ENCODE measurements at places on chromosomes 6 and 20.

DNA sequence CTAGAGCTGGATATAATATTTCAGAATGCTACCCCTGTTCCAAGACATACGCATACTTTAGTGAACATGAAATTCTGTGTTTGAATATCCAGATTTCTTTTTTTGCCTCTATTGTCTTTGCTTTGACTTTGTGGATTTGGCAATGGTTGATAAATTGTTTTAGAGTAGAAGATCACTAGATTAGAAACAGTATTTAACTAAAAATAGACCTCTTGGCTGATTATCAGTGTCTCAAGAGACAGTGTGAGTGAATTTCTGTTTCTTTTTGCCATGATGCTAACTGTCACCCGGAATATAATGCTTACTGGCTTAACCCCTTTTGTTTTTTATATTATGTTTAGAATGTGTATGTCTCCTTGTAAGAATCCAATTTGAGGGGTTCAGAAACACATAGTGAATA is 102.5 kb downstream of the PLCB1 start:
- DNase-seq, result no peak

DNA sequence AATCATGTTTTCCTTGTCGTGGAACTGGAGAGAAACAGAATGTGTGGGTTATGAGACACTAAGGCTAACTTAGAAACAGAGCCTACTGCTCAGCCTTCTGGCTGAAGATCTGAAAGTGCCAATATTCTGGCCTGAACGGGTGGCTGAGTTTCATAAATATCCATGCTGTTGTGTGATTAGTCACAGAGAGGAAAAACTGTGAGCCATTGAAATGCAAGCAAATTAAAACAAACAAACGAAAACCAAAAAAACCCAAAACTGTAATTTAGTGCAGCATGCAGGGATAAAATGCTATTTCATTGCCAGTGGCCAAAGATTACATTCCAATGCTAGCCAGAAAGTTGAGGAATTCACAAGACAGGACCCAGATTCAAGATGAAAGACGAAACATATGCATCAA is 315.1 kb downstream of the UBE3D start:
- no peak for DNase-seq

DNA sequence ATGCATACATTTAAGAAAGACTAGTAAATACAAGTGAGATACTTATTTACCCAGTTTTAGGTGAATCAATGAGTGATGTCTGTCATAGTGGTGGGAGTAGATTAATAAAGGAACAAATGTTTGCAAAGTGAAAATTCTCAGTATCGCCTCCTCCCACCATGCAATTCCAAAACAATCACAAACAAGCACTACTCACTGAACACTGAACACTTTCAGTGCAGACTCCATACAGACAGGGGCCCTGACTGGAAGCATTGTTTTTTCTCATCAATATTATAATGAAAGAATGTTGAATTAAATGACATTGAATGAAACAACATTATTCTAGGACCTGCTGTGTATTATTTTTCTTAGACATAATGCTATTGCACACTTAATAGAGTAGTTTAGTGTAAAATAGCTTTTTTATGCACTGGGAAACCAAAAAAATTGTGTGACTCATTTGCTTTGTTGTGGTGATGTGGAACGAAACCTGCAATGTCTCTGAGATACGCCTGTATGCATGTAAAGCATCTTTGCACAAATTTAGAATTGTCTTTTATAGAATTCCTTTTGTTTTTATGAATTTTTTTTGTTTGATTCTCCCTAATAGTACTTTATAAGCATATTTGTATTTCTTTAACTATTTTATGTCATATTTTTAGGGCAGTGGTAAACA is 317.5 kb downstream of the UTRN start:
- no peak for DNase-seq

DNA sequence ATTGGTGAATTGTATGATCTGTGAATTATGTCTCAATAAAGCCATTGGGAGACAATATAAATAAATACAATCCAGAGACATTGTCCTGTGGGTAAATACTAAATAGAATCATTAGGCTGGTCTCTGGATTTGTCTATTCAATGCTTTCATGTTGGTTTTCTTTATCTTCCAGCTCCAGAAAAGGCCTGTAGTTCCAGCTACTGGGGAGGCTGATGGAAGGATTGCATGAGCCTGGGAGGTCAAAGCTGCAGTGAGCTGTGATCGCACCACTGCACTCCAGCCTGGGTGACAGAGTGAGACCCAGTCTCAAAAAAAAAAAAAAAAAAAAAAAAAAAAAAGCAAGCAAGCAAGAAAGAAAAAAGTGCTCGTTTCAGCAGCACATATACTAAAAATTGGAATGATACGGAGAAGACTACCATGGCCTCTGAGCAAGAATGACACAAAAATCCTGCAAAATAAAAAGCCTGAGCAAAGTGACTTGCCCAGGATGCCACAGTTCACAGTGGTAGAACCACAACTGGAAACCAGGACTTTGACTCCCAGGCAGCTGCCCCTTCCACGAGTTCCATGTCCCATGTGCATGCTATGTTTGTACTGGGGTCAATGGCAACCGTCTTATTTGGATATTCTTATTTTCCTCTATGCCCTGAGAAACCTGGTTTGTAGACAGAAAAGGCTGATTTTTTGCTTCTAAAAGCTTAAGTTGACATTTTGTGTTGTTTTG is 33.6 kb upstream of the GMPR start:
- no peak for DNase-seq

GRCh38 chr20:53138454-53139262 is 166.5 kb downstream of the TSHZ2 start:
- no peak for DNase-seq

DNA sequence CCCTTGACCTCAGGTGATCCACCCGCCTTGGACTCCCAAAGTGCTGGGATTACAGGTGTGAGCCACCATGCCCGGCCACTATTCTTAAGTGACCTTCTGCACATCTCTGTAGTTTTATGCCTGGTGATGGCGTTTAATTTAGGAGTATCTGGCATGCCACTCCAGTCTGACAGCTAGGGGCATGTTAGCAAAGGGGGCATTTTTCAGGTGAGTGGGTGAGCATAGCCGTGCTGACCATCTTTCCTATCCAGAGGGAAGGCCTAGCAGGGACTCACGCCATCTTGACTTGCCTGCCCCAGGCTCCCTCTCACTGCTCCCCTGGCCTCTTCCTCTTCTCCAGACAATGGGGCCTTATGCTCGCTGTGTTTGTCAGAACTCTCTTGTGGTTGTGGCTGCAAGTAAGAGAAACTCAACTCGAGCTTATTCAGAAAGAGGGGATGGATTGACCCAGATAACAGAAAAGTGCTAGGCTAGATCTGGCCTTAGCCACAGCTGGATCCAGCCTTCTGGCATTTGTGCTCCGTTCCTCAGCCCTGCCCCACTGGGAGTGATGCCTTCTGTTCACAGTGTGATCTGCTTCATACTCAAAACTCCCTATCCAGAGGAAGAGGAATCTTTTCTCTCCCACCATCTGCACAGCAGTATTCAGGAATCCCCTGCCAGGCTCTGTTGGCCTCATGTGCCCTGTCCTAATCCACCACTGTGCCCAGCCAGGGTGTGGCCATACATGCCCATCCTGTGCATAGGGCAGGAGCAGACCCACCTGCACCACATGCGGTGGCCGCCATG is 174.5 kb upstream of the AKAP12 start:
- no peak for DNase-seq

Data from cortex of kidney (tissue), 1 donor.